ENCODE measurements at places on chromosomes 16 and 17.

GRCh38 chr17:41907185-41907556 lies 11.6 kb downstream of the ACLY start:
- DNase-seq: no peak

- peak; percentile 57 for DNase-seq
Measured at GRCh38 chr17:32141258-32141657, 1.0 kb upstream of the RHOT1 start.

GRCh38 chr17:35099908-35100307 lies 19.8 kb downstream of the RAD51D start:
- no peak for DNase-seq

DNA sequence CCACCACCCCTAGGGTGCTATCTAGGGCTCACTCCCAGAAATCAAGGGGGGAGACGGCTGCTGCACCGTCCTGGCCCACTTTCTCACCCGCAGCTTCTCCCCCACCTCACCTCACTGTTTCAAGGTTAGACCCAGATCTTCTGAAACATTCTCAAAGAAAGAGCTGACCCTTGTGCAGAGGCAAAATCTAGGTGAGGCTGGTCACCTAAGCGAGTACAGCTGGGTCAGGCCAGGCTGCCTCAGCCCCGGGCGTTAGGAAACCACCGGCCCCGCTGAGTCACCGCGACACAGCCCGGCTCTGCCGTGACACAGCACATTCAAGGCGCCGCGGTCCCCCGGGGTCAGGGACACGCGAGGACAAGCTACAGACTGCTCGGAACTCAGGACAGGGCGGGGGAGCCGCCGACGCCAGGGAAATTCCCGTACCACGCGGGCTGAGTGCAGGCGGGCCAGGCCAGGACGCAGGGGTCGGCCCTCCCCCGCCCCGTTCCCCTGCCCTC lies 27.1 kb downstream of the GNPTG start:
- DNase-seq: peak; percentile 30

DNA sequence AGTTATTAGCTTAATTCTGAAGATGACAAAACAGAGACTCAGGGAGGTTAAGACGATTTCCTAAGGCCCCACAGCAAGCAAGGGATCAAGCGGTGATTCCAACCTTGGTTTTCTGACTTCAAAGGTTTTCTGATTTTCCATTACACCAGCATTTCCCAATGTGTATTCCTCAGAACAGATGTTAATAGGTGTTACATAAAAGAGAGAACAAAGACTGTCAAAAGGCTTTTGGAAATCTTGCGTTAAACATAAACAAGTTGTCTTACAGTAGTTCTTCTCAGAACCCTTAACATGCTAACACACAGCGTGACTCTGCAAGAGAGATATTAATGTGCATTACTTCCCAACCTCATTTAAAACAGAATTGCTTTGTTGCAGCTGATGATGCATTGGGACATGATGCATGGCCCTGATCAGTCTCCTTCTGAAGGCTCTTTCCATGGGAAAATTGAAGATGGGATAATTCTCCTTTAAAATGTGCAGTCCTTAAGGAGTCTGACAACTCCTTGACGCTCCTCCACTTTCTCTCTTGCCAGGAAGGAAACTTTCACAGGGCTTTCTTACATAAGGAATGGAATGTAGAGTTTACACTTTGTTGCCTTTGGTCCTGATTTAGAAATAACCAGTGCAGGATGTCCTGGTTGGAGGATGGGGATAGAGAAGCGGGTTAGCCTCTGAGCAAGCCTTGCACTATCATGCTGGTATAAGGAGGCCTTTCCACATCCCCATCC lies 21.5 kb upstream of the MMD start:
- no peak for DNase-seq

DNA sequence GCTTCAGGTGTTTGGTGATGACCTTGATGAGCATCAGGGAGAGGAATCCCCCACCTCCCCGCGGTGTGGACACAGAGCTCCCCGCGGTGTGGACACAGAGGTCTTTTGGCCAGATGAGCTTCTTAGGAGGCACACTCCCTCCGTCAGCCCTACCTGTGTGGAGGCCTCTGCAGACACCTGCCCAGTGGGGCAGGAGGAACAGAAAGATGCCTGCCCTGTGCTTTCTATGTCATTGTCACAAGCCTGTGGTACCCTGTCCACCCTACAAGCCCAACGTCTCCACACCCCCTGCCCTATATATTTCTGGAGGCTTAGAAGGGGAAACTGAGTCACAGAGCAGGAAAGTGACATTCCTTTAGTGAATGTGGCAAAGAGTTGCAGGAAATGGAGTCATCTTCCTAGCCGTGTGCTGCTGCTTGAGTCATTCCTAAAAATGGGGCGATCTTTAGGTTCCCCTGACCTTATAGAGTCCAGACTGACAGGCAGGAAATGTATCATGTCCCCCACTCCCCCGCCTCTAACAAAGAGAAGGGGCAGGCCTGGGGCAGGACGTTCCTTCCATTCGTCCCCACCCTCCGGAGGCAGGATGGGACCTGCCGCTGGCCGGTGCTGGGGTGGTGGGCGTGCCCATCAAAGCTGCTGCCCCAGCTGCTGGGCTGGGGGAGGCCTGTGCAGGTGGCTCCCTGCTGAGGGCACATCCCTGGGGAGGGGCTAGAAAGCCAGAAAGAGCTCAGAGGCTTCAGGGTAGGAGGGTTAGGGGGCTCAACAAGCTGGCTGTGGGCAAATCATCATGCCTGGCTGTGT lies 1.0 kb upstream of the C16orf74 start:
- DNase-seq: no peak

GRCh38 chr16:65201511-65201910 lies 79.6 kb upstream of the CDH11 start:
- DNase-seq: peak; percentile 11

GRCh38 chr17:76997981-76998531 lies 129.9 kb downstream of the MGAT5B start:
- DNase-seq: no peak

DNA sequence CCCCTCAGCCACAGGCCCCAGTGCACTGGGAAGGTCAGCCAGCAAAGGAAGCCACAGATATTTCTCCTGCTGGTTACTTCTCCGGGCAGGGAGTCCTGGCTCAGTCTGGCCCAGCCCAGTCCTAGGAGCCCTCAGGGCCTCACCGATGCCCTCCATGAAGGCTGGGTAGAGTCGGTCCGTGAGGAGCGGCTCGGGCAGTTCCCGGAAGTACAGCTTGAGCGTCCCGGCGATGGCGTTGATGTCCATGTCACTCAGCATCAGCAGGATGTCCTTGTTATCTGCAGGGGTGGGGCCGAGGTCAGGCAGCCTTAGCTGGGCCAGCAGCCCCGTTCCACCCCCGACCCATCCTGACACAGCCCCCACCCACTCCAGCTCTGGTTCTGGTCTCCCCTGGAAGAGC lies 13.7 kb downstream of the TIMM22 start:
- no peak for DNase-seq

GRCh38 chr16:20763461-20764232 lies at the start of gene ACSM3:
Gene ACSM3 (plus strand): TSS chr16:20764014. CDS start chr16:20770035, 6,021 bp downstream.
- peak; percentile 42 for DNase-seq

DNA sequence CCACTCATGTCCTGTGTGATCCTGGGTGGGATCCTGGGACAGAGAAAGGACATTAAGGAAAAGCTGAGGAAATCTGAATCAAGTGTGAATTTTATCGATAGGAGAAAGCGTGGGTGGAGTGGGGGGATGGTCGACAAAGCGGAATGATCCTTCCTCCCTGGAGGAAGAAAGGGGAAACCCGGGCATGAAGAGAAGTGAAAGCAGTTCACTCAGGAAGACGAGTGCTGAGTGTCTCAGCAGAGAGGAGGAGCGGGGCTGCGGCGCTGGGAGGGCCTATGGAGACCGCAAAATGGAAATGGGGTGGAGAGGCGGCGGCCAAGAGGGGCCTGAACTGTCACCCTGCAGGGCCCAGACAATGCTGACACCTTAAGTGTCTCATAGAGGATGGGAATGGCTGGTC lies 8.7 kb downstream of the ZDHHC7 start:
- DNase-seq: no peak

DNA sequence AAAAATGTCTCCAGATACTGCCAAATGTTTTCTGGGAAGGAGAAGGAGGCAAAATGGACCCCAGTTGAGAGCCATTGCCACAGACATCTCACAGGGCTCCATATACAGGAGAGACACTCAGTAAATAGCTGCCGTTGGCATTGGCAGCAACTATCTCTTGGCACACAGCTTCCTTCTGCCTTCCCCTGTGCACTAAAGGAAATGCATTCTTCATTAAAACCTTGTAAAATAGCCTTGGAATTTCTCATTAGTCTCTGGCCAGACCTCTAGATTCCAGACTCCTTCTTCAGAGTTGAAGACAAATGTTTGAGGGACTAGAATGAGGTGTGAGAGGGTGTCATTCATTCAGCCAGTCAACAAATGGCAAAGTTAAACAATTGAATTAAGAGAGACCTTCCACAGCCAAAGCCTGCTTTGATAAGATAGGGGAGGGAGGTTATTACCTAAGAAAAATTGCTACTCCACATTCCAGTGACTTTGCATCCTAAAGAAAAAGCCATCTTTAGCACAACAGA lies 223.9 kb upstream of the HS3ST3A1 start:
- peak; percentile 24 for DNase-seq

- no peak for DNase-seq
Measured at GRCh38 chr16:84959784-84960417, 51.4 kb downstream of the ZDHHC7 start.

- DNase-seq: peak; percentile 57
Measured at GRCh38 chr16:86396422-86396821, 113.9 kb upstream of the FOXF1 start.

DNA sequence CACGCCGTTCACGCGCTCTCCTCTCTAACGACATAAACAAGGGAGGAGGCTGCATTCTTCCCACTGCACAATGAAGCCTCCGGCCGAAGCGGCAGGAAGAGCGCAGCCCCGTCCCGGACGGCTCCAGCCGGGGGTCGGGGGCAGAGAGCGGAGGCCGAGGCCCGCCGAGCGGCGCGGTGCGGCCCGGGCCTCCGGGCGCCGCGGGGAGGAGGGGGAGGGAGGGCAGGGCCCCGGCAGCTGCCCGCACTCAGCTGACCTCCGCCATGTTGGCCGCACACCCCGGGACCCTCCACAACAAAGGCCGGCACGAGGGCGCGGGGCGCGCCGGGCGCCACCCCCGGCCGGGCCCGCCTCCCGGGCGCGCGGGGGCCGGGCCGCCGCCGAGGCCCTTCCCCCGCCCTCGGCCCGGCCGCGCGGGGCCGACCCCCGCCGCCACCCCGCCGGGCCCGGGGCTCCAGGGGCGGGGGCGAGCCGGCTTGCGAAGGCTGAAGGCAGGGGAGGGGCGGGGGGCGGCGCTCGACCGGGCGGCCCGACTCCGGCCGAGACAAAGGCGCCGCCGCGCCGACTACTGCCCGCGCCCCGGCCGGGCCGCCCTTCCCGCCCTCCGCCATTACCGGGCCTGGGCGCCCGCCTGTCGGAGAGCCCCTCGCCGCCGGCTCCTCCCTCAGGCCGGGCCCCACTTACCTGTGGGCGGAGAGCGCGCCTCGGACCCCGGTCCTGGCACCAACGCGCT lies 527 bp downstream of the SIAH1 start:
- DNase-seq: no peak

DNA sequence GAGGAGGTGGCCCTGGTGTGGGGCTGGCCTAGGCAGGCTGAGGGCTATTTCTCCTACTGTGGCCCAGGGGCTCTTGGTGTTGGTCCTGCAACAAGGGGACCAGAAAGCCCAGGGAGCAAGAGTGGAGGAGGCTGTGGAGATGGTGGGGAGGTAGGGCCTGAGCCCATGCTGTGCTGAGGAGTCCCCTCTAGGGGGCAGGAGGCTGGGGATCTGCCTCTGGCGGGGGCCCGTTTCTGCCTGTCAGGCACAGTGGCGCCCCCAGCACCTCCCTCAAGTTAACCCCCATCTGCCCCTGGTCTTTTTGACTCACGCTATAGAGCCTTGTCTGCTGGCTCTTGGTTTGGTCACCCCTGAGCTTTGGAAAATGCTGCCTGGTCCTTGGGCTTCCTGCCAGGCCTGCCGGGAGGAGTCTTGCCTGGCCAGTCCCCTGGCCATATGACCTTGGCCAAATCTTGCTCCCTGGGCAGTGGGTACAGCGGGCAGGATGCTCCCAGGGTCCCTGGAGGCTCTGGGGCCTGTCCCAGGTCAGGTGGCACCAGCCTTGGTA lies 5.9 kb downstream of the BAIAP2 start:
- DNase-seq: no peak

DNA sequence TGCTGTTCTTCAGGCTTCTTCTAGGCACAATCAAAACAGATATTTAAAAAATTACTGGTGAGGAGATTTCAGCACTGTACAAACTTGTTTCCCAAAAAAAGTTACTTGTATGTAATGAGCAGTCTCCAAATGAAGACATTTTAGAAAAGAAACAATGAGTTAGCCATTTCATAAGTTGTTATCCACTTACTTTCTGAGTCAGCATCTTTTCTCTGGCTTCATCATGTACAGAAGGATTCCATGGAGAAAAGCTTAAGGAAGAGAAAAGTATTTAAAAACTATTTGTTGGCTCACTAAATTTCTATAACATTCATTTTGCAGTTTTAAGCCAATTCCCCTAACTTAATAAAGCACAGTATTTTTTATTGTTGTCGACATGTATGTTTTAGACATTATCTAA lies 10.5 kb downstream of the AKTIP start:
- DNase-seq: no peak

GRCh38 chr17:74759243-74759801 lies 10.9 kb downstream of the NHERF1 start:
- no peak for DNase-seq

GRCh38 chr16:77850636-77851333 lies 62.4 kb downstream of the VAT1L start:
- no peak for DNase-seq

DNA sequence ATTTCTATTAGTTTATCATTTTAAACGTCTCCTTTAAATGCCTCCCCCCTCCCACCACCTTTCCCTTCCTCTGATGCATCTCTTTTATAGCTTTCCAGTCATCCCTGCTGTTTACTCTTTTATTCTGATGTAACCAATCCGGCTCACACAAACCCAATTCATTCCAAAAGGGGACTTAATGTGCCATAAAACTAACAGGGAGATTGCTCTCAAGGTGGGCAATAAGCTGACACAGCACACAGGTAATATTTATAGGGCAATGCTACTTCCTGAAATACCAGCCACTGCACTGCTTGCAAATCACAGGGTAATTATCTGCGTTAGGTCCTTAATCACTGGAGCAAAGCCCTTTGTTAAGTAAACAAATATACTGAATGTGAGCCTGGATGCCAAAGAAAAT lies 23.3 kb upstream of the CA10 start:
- DNase-seq: no peak

Data from GM04503 (cell line).